ENCODE measurements at places on chromosomes 3 and 15.
A peak's percentile ranks its signal among the peaks of the same experiment; 100 is the strongest.

GRCh38 chr3:99544786-99545281 lies 93.6 kb upstream of the COL8A1 start:
- no peak for DNase-seq

DNA sequence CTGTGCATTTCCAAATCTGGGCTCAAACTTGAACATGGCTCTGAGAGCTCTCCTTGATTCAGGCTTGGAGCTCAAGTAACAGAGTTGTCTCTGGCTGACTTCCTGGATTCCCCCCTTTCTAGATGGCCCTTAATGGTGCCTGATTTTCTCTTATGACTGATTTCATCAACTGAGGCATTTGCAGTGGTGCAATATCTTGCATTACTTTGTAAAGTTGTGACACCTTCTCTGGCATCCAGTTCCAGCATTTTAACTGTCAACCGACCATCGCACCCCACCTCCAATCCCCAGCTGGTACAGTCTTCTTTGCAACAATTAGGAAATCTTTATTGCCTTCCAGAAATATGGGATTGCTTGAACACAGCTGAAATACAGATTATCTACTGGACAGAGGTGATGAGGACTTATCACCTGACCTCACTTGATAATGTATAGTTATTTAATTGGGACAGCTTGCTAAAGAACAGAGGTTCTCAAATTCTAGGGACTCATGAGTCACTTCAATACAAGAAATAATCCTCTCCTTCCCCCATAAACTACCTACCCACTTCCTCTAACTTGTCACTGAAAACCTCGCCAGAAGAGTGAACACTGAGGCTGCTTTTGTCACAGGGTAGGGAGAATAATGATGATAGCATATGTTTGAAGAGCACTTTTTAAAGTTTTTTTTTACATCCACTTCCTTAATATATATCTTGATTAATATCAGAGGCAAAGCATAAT lies 41.8 kb downstream of the FILIP1L start:
- no peak for DNase-seq

- no peak for DNase-seq
Measured at GRCh38 chr3:4505688-4506558, 12.8 kb downstream of the ITPR1 start.

- DNase-seq = no peak
Measured at GRCh38 chr3:45055411-45056143, 29.5 kb downstream of the CLEC3B start.

DNA sequence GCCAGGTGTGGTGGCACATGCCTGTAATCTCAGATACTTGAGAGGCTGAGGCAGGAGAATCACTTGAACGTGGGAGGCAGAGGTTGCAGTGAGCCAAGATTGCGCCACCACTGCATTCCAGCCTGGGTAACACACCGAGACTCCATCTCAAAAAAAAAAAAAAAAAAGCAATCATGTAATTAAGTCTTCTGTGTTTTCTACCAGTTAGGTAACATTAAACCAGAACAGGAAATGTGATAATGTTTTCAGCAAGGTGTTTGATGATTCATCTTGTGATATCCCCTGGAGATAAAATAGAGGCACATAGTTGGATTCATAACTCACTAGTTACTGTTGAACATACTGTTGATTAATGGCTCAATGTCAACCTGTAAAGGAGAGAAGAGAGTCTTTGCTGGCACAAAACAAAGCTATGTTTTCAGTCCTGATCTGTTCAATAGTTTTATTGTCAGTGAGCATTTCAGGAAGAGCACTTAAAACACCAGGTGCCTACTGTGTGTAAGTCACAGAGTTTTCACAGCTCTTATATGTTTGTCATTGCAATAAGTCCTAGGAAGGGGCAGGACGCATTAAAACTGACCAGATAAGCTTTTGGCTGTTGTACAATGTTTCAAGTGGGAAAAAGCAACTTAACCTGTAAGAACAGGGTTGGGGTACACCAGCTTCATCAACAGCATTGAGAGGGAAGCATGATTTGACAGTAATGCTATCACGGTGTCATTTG lies 19.5 kb downstream of the DNAJB11 start:
- no peak for DNase-seq

DNA sequence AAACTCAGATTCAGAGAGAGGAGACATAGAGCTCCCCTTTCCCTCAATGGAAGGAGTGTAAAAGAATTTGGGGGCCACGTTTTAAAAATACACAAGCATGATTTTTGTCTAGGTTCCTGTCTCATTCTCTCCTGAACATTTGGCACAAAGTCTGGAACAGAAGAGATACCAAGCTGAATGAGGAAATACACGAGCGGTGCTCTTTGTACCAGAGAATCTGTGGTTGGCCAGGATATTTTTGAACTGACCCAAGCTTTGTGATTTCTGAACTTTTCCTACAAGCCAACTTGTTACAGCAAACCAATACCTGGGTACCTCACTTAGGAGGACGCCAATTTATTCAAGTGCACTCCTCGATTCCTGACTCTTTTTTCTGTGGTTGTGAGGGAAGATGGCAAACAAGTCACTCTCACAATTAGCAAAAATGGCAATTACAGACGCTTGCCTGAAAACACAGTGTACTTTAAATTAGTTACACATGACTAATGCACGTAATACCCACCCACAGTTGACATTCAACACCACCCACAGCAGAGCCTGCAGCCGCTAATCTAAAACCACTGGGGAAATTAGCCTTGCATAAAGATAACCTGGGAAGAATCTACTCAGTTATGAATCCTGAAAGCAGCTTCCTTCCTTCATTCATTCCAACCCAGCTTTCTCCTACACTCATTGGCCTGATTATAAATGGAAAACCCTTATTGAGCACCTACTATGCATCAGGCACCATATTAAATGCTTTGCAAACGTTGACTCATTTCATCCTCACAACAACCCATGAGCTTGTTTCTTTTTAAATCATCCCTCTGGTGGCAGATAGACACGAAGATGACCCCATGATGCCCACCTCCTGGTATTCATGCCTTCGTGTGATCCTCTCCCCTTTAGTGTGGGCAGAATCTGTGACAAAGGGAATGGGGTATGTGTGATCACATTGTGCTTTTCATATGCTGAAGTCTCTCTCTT lies 293.5 kb downstream of the KBTBD8 start:
- no peak for DNase-seq

DNA sequence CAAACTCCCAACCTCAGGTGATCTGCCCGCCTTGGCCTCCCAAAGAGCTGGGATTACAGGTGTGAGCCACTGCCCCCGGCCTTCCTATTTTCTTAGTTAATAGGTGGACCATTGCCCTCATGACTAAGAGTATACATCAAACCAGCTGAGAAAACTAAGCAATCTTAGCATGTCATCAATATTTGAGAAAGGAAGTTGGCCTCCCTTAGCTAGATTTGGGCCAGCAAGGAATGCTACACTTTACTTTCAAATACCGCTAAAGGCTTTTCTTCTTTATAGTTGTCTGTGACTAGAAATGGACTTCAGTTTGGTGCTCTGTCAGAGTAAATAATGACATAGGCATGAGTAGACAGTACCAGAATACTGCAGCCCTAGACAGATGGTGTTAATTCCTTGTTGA lies 199.3 kb downstream of the GAP43 start:
- no peak for DNase-seq

- no peak for DNase-seq
Measured at GRCh38 chr3:7692866-7693265, 808.8 kb upstream of the LMCD1 start.

DNA sequence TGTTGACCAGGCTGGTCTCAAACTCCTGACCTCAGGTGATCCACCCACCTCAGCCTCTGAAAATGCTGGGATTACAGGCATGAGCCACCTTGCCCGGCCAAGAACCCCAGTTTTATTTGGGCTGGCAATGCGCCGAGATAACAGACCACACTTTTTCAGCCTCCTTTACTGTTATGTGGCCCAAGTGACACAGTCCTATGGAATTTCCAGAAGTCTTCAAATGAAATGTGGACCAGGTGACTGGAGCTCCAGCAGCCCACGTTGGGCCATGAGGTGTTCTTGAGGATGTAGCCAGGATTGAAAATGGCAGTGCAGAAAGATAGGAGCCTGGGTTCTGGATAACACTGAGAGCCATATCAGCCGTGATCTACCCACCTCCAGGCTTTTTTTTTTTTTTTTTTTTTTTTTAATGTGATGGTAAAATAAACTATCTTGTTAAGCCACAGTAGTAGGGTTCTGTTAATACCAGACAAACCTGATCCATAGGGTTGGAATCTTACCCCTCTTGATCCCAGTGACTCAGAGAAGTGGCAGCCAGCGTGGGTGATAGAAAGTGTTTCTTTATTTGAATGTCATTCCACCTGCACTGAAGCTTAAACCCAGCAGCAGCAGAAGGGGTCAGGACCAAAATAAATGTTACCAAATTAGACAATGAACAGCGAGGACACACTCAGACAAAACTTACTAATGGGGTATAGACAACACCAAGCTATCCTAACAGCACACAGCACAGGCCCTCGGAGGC lies 55.6 kb downstream of the LHFPL4 start:
- DNase-seq = no peak

DNA sequence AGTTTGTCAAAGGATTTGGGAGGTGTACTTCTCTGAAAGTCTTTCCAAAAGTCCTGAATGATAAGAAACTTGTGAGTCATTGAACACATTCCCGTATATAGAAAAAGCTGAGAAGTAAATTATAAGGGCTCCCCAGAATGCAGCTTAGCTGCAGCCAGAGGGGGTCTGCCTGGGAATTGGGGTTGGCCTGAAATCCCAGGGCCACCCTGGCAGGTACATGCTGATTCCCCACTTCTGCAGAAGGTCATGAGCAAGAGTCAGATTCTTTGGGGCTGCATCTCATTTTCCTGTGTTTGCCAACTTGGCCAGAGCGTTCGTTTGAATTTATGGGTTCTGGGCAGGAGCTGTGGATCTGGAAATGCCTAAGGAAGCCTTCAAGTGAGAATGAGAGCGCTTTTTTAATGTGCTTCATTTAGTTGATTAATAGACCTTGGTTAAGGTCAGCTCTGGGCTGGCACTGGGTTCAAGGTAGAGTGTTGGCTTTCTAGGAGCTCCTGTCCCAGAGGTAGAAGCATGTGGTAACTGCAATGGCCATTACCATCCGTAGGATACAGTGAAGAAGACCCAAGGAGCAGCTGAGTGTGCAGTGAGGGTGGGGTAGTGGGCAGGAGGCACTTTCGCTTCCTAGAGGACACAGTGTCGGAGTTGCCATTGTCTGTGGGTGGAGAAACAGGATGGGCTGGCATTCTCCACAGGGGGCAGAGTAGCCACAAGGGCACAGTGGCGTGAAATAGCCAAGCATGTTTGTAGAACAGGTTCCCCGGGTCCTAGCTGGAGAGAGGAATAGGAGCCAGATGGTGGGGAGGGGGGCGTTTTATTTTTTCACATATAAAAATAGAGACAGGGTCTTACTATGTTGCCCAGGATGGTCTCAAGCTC lies 3.2 kb downstream of the SLC6A6 start:
- no peak for DNase-seq

GRCh38 chr3:8845641-8846040 lies 76.2 kb upstream of the OXTR start:
- DNase-seq = no peak

DNA sequence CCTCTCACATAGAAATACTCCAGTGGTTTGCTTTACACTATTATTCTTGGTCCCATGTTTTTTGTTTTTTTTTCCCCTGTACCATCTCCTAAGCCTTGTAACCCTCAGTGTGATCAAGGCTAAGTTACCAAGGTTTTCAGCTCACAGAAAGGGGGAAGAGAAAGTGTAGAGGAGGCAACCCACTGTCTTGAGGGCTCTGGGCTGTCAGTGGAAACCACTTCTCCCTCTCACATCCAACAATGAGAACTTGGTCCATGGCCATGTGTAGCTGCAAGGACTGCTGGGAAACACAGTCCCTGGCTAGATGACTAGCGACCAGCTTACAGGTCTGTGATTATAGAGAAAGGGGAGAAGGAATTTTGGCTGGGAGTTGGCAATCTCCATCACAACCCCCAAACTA lies 30.3 kb downstream of the GPD1L start:
- no peak for DNase-seq

DNA sequence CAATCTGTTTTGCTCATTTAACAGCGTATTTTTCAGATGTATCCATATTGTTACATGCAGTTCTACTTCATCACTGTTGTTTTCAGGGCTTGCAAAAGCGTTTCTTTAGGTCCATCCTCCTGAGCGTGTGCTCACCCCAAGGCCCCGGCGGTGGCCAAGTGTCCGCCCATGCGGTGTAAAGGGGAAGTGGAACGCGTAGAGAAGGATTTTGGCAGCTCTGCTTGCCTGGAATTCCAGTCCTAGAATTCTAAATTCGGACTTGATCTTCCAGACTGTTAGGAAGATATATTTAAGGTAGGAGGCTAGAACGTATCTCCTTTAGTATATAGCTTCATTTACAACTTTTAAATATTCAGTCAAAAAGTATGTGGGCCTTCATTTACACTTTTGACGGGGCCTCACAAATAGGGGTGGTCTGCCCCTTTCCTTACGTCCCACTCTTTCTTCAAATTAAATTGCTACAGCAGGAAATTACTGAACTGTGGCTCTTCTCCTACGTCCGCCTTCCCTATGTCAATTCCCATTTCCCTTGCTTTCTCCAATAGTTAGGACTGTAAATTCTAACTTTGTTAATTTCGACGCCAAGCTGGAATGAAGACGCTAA lies 609 bp upstream of the TBC1D23 start:
- peak; percentile 11 for DNase-seq

DNA sequence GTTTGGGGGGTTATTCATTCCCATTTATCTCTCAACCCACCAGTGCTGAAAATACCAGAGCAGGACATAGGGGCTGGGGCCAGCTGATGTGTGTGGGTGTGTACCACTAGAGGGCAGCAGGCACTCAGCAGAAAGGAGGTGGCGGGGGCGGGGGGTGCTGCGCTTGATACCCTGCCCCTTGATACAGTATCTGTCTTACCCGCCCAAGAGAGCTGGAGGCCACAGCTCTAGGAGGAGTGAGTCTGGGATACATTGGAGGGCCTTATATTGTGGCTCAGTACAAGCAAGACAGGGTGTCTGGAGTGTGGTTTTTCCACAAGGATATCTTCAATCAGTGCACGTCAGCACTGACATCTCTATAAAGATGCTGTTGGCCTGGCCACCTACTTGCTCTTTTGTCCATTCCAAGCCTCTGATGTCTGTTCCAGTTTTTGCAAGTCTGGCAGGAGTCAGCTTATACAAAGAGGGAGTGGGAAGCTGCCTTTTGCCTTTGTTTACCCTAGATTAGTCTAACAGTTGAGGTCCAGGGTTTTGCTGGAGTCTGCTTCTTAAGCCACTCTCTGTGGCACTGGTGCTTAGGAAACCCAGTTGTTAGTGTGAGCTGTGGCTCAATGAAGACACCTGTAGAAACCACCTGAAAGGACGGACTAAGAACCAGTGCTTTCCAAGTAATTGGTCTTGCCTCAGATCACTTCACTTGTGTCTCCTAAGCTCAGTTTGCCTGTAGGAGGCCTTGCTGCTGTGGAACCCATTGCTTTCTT lies 1.5 kb upstream of the RBM15B start:
- DNase-seq = peak; percentile 35

- DNase-seq = no peak
Measured at GRCh38 chr3:70360979-70361760, 48.7 kb upstream of the MDFIC2 start.
